ENCODE measurements at places on chromosomes 1 and 21. TPM values are rescaled to one million over a fixed set of nuclear protein-coding genes. Genes with fewer than 3 reads are reported as not detected.

TMEM201 gene
- 10.9 TPM for total RNA-seq

GRCh38 chr1:89451011-89451410, 73.6 kb upstream of the LRRC8B start:
- peaks cover 2% of the 10 kb centered on the region for H3K4me1 ChIP-seq
- no peak overlapping the region for H3K4me3 ChIP-seq
- DNase-seq = peak; percentile 75
- H3K36me3 ChIP-seq = no peaks in the 10 kb centered on the region

G0S2 gene
- 15.1 TPM for total RNA-seq

- H3K27me3 ChIP-seq = no peaks in the 10 kb centered on the region
- no peaks in the 10 kb centered on the region for H3K4me1 ChIP-seq
- H3K4me3 ChIP-seq = no peak overlapping the region
- no peak for DNase-seq
Observed at GRCh38 chr21:43814215-43815106, 25.1 kb downstream of the RRP1 start.

- DNase-seq = no peak
- H3K4me1 ChIP-seq = no peaks in the 10 kb centered on the region
- H3K36me3 ChIP-seq = no peaks in the 10 kb centered on the region
- H3K27me3 ChIP-seq = no peaks in the 10 kb centered on the region
- no peak overlapping the region for H3K27ac ChIP-seq
- no peak overlapping the region for H3K4me3 ChIP-seq
Observed at GRCh38 chr21:27171707-27172106, 204.8 kb upstream of the ADAMTS5 start.

GRCh38 chr1:91997607-91998195, 32.1 kb upstream of the EPHX4 start:
- no peaks in the 10 kb centered on the region for H3K4me1 ChIP-seq
- H3K27me3 ChIP-seq = no peaks in the 10 kb centered on the region
- no peak overlapping the region for H3K4me3 ChIP-seq
- DNase-seq = peak; percentile 16

CSF1 gene
- 17.5 TPM for total RNA-seq

TPTE gene
- not detected for total RNA-seq

DNA sequence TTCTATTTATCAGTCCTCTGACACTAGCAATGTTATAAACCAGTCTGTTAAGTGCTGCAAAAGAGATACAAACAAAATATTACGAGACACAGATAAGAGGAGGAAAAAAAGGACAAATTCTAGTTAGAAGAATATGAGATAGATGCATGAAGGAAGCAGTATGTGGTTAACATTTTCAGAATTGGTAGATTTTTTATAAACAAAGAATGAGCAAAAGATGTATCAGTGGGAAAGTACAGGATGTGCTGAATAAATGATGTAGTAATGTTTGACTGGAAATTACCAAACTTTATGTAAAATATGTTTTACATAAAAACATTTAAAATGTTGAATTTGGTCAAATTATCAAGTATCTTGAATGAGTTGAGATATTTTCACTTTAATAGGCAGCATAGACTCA, 574.2 kb downstream of the NUF2 start:
- H3K27ac ChIP-seq = no peak overlapping the region
- H3K4me3 ChIP-seq = no peak overlapping the region
- H3K27me3 ChIP-seq = no peaks in the 10 kb centered on the region
- DNase-seq = no peak

ZBTB8A gene
- total RNA-seq = 5.2 TPM

STK40 gene
- total RNA-seq = 71.1 TPM

DNA sequence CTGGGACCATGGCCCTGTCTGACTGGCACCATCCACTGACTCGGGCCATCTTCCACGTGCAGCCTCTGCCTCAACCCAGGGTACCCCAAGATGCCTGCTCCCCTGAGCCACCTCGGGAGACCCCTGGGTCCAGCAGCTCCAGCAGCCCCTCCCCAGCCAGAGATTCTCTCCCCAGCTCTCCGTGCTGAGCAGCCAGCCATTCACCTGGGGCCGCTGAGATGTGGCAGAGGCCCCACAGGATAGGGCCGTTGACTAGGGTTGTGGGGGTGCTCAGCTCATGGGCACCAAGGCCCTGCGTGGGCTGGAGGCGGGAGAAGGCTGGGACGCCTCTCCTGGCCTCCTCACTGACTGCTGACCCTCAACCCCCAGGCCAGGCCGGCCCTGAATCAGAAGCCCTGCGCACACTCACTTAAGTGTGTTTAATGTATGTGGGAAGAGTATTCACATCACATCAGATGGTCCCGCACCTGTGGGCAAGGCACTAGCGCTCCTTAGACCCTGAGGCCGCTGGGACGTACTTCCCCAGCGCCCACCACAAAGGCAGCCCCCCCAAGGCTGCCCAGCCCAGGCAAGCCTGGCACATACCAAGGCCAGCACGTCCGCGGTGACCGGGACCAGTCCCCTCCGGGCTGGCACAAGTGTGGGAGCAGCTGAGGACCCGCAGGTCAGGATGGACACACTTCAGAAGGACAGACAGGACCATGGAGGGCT, 27.8 kb downstream of the SLC19A1 start:
- H3K27me3 ChIP-seq = no peaks in the 10 kb centered on the region
- H3K4me1 ChIP-seq = no peaks in the 10 kb centered on the region
- H3K4me3 ChIP-seq = no peak overlapping the region
- no peak overlapping the region for H3K27ac ChIP-seq
- H3K36me3 ChIP-seq = no peaks in the 10 kb centered on the region

DNA sequence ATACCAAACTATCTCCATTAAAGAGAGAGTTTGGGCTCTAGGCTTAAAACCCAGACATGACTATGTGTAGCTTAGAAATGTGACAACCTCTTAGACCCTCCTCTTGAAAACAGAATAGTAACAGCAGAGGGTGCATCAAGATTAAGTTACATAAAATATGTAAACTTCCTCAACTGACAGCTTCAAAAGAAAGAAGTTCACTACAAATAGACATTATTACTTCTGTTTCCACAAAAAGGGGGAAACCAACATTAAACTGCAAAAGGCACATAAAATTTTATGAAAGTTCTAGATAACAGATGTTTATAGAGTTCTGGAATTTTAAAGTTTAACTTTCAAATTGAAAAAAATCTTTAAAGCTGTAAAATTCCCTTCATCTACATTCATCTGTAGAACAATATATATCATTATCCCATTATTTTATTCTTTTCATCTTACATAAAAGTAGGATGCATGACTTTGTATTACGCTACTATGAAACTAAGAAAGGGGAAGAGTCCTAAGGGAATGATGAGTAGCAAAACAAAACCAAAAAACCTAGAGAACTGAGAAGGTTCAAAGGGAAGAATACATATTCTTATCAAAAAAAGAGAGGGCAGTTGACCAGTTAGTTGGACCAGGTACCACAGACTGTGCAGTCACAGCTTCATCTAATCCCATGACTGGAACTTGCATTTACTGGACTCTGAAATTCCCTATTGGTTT, 177.0 kb downstream of the SIPA1L2 start:
- H3K36me3 ChIP-seq = no peaks in the 10 kb centered on the region
- H3K4me3 ChIP-seq = no peak overlapping the region
- H3K27ac ChIP-seq = no peak overlapping the region
- no peaks in the 10 kb centered on the region for H3K27me3 ChIP-seq

- H3K36me3 ChIP-seq = no peaks in the 10 kb centered on the region
- H3K27me3 ChIP-seq = no peaks in the 10 kb centered on the region
- H3K4me1 ChIP-seq = peaks cover 40% of the 10 kb centered on the region
Observed at GRCh38 chr1:93818570-93818959, 60.4 kb downstream of the DNTTIP2 start.

DNA sequence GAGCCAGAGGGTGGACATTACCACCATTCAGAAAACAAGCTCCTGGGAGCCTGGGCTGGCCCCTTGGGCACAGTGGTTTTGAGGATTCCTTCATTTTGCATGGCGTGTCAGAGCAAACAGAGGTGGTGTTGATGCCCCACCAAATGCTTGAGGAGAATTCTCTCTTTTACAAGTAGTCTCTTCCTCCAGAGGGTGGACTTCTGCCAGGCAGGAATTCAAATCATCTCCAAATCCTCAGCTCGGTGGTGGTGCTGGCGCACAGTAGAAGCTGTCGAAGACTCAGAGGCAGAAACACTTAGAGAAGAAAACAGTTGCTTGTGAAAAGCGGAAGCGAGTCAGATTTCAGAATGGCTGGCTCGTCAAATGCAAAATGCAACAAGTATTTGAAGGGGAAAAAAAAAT, 3.4 kb upstream of the CHI3L1 start:
- H3K4me3 ChIP-seq = no peak overlapping the region
- DNase-seq = no peak
- H3K27me3 ChIP-seq = no peaks in the 10 kb centered on the region
- H3K4me1 ChIP-seq = no peaks in the 10 kb centered on the region

DNA sequence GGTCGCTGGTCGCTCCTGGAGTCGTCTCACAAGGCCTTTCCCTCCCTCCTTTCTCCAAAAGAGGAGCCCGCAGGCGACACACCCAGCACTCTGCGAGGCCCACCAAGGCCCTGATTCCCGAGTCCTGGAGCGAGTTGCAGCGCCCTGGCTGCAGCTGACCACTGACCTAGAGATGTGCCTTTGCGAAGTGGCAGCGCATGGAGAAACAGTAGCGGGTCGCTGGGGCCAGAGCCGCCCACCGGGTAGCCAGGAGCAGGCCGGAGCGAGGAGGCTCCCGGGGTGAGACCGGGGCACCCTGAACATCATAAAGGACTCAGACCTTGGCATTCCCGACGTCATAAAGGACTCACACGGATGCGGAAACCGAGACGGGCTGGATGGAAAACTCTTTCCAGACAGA, 10.3 kb upstream of the NBPF11 start:
- H3K36me3 ChIP-seq = no peaks in the 10 kb centered on the region
- H3K4me1 ChIP-seq = no peaks in the 10 kb centered on the region
- no peak for DNase-seq
- H3K27ac ChIP-seq = no peak overlapping the region

- H3K4me3 ChIP-seq = peak overlapping the region; percentile 29
- H3K4me1 ChIP-seq = peaks cover 27% of the 10 kb centered on the region
- peak; percentile 90 for DNase-seq
- H3K27me3 ChIP-seq = no peaks in the 10 kb centered on the region
- no peaks in the 10 kb centered on the region for H3K36me3 ChIP-seq
- H3K27ac ChIP-seq = peak overlapping the region; percentile 92
Observed at GRCh38 chr1:66563094-66563800, 29.3 kb downstream of the SGIP1 start.

SLAMF9 gene
- 0.43 TPM for total RNA-seq

DNA sequence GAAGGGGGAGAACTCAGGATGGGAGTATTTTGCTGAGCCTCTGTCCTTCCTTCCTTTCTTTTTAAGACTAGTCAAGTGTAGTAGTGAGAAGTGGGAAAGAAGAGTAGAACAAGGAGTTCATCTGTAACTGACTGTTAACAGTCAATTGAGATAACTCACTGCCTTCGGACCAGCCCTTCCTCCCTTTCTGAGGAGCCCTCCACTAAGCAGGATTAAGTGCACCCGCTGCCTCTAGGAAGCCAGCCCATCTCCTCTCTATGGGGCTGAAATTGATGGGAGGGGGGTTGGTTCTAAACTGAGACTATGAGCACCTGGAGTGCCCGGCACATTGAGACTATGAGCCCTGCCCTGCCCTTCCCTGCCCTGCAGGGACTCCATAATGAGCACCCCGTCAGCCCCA, 72.7 kb upstream of the TINAGL1 start:
- H3K4me3 ChIP-seq = no peak overlapping the region
- H3K36me3 ChIP-seq = no peaks in the 10 kb centered on the region
- DNase-seq = no peak
- peaks cover 10% of the 10 kb centered on the region for H3K4me1 ChIP-seq
- peaks cover 45% of the 10 kb centered on the region for H3K27me3 ChIP-seq

ORC1 gene
- total RNA-seq = 2.1 TPM

CFHR5 gene
- not detected for total RNA-seq

DNA sequence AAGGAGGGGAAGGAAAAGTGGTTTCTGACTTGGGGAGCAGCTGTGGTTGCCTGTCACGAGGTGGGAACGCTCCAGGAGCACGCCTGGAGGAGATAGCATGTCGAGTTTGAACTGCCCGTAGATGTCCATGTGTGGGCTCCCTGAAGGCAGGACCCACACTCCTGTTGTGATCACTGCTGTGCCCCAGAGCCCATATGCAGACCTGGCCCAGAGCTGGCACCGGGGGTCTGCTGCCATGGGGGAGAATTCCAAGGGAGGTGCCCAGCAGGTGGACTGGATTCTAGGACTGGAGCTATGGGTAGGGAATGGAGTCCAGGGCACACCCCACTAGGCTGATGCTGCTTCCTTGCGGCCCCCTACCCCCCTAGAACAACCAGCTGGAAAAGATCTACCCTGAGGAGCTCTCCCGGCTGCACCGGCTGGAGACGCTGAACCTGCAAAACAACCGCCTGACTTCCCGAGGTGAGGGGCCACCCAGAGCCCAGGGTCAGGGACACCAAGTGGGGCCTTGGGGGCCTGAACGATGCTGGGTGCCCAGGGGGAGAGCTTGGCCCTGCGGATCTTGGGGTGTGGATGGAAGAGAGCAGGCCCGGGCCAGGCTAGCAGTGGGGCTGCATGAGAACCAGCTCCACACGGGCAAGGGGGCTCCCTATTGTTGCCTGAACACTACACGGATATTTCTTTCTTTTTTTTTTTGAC, 9.3 kb downstream of the PODN start:
- no peak for DNase-seq
- H3K4me1 ChIP-seq = no peaks in the 10 kb centered on the region
- H3K4me3 ChIP-seq = no peak overlapping the region
- H3K27ac ChIP-seq = no peak overlapping the region

CD52 gene
- total RNA-seq = not detected

GNG12 gene
- 101 TPM for total RNA-seq

CD53 gene
- total RNA-seq = not detected
